ENCODE measurements at places on chromosomes 2 and 18.
A peak's percentile ranks its signal among the peaks of the same experiment; 100 is the strongest.

DNA sequence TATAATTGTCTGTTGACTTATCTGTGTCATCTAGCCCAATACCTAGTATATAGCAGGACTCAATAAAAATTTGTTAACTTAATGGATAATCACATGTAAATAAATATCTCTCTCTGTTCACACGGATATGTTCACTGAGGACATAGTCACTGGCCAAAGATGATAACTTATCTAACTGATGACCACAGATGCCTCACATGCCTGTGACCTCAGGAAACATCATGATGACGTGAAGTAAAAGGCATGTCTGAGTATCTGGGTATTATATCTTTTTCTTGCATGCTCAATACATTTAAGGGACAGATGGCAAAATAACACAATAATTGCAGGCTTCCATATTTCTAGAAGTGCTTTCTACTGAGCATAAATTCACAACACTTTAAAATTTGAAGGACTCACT lies 41.4 kb upstream of the PARD3B start:
- peak; percentile 3 for DNase-seq

DNA sequence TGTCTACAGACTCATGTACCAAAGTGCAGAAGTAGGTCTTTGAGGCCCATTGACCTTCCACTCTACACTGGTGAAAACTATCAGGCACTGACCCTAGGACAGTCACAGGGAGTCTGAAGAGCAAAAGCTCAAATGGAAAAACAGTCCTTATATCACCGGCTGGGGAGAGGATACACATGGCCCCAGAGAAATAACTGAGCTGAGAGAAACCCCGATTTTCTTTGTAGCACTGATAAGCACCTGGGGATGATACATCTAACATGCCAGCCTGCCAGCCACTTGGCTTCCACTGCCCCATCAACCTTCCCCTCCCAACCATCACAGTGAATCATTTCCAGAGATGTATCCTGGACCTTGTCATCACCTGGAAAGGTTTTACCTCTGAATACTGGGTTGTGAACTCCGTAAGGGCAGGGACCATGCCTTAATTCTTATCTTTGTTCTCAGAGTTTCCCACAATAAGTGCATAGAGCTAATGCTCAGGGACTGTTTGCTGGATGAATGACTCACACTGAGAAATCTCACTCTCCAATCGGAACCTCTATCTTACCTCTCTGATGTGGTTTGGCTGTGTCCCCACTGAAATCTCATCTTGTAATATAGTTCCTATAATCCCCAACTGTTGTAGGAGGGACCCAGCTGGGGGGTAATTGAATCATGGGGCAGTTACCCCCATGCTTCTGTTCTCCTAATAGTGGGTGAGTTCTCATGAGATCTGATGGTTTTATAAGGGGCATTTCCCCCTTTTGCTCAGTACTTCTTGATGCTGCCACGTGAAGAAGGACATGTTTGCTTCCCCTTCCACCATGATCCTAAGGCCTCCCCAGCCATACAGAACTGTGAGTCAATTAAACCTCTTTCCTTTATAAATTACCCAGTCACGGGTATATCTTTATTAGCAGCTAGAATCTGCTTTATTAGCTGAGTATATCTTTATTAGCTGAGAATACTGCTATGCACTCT lies 37.1 kb downstream of the EVA1A start:
- DNase-seq = peak; percentile 78

GRCh38 chr18:44320619-44321460 lies 359.8 kb upstream of the SETBP1 start:
- no peak for DNase-seq

GRCh38 chr18:54150226-54150625 lies 74.2 kb downstream of the MBD2 start:
- no peak for DNase-seq

GRCh38 chr2:196592331-196592910 lies 47.1 kb upstream of the CCDC150 start:
- DNase-seq = peak; percentile 33

- peak; percentile 34 for DNase-seq
Measured at GRCh38 chr18:45518311-45519155, 96.7 kb upstream of the SLC14A2 start.

Measured in fibroblast of mammary gland (primary cell).